ENCODE measurements at places on chromosomes 2 and 18.

- no peak for DNase-seq
Measured at GRCh38 chr2:55992455-55992854, 68.9 kb upstream of the EFEMP1 start.

GRCh38 chr2:19802086-19802841 lies 99.5 kb downstream of the TTC32 start:
- no peak for DNase-seq

GRCh38 chr2:46411245-46411641 lies 68.1 kb upstream of the TMEM247 start:
- DNase-seq, result no peak

DNA sequence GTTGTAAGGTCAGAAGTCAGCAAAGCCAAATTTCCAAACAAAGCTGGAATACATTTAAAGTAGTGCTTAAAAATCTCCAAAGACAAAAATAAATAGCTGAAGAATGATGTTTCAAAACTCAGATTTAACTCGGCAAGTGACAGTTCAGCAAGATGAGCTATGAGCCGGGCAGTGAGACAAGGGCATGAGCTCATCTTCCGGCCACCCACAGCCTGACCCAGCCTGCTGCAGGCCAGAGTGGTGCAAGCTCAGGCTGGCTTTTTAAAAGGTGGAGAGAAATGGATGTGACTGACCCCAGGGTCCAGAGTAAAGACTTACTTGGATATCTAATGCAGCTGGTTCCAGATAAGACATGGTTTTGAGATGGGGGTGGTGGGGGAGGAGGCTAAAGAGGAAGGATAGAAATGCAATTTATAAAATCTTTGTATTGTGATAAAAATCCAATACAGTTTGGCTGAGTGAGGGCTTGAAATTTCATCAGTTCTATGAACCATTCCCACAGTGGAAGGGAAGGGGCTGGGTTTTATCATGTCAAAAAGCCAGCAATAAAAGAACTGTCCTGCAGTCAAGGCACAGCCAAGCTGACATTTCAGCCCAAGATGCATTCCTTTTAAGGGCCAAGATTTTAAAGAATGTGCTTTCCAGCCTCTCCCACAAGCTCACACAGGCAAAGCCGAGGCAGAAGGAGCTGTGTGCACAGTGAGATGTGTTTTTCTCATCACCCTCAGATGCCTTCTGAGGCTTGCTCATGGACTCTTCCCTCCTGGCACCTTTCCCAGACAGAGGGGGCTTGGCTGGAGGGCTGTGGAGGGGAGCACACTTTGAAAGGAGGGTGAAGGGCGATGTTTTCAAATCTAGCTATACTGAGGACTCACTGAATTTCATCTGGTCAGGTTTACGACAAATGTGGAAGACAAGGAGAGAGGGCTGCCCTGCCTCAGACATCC lies 97.9 kb upstream of the KLHL29 start:
- DNase-seq, result no peak

GRCh38 chr2:150873396-150873772 lies 385.9 kb upstream of the RND3 start:
- DNase-seq, result no peak

DNA sequence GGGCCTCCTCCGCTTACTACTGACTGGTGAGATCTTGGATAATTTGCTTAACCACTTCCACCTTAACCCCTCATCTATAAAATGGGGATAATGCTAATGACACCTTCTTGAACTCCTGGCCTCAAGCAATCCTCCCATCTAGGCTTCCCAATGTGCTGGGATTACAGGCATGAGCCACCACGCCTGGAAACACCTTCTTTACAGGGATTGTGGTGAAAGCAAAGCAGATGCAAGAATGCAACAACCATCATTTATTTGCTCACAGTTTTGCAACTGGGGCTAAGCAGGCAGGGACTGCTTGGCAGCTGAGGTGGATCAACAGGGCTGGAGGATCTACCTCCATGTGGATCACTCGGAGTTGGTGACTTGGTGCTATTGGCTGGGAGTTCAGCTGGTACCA lies 76.2 kb upstream of the ZNF532 start:
- no peak for DNase-seq

DNA sequence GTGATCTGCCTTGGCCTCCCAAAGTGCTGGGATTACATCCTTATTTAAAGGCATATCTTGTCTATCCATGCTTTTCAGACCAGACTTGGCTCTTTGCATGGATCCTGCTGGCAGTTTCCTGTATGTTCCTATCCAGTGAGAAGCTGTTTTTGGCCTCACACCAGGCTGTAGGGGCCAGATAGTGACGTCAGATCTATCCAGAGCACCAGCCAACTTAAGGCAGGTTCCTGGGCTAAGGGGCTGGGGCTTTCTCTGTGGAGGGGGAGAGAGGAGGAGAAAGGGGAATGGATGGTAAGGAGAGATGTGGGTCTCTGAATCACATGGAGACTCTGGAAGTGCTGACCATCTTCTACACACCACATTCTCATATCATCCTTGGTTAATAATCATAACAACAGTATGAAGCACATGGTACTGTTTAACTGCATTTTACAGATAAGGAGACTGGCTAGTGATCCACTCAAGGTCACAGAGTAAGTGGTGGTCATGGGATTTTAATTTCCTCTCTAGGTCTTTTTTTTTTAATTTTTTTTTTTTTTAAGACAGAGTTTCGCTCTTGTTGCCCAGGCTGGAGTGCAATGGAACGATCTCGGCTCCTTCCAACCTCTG lies 2.0 kb upstream of the FAM117B start:
- no peak for DNase-seq

DNA sequence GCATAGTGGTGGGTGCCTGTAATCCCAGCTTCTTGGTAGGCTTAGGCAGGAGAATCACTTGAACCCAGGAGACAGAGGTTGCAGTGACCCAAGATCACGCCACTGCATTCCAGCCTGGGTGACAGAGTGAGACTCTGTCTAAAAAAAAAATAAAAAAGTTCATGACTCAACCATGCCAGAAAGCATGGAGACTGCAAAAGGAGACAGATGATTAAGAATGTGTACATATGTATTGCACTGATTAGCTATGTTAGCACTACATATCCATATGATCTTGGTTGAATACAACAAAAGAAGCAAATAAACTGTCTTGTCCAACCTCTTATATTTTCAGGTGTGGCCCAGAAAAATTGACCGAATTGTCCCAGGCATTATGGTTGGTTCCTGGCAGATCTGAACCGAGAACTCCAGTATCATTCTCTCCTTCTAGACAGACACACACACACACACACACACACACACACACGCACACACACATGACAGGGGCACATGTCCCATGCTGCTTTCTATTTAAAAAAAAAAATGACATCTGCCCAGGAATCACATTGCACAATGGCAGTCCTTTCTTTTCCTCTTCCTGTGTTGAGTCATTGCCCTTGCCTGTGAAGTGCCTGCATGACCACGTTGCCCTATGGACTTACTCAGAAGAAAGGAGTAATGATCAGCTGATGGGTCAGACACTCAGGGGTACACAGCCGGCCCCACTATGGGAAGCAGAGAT lies 65.6 kb downstream of the MYCN start:
- no peak for DNase-seq

GRCh38 chr2:885230-886071 lies 65.2 kb upstream of the SNTG2 start:
- DNase-seq, result no peak

DNA sequence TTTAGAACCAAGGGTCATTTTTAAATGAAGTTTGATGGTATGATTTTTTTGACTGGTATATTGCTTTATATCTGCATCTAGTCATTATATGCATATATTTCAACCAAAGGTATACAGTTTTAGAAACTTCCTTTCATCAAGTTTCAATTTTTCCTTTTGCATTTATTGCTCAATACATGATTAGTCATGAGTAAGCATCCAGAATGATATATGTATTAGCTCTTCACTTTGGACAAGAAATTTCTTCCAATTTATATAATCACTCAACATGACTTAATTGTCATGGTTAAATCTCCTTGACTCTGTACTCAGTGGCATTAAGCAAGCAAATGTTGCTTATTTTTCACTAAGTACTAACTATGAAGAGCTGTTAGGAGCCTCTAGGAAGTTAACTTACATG lies 123.6 kb downstream of the PLCL1 start:
- no peak for DNase-seq

DNA sequence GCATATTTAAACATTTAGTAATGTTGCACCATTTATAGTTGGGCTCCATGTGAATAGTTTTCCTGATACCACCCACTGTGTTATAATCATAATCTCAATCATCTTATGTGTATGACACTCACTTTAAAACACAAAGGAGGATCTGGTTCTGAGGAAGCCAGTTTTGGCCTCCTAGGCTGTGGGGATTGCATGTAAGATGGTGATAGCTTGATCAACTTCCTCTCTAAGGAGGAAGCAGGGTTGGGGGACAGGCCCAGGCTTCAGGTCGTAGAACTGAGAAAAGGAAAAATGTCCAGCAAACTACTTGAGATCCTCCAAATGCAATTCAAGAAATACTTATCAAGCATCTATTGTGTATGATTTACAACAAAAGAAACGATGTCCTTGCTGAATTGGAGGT lies 4.9 kb upstream of the PPM1B start:
- DNase-seq, result no peak

DNA sequence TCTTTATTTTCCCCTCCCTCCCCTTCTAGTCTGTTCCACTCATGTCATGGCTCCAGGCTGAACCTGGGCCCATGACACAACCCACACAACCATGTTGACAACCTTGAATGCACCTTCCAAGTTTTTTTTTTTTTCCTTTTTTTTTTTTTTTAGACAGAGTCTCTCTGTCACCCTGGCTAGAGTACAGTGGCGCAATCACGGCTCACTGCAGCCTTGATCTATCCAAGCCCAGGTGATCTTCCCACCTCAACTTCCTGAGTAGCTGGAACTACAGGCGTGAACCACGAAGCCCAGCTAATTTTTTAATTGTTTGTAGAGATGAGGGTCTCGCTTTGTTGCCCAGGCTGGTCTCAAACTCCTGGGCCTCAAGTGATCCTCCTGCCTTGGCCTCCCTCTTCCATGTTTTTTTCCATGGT lies 21.9 kb upstream of the ROCK2 start:
- no peak for DNase-seq

GRCh38 chr18:3508576-3509549 lies 58.9 kb downstream of the TGIF1 start:
- DNase-seq, result no peak

DNA sequence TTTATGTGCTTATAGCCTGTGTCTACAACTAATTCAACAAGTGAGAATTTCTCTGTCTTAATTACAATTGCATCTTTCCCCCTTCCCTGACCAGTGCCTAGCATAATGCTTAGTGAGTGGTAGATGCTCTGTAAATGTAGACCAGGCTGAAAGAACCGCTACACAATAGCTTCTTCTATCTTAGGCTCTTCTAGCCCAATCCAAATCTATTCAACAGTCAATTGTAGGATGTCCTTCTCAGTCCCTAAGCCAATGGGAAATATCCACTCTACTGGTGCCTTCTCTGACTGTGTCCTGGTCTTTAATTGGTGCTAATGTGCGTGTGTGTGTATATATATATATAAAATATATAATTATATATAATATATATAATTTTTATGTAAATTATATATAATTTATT lies 34.1 kb upstream of the GCC2 start:
- no peak for DNase-seq

- peak; percentile 19 for DNase-seq
Measured at GRCh38 chr2:71452565-71452964, 796 bp upstream of the DYSF start.

GRCh38 chr2:223648755-223649154 lies 46.6 kb upstream of the SCG2 start:
- DNase-seq, result no peak

GRCh38 chr2:180728928-180729559 lies 251.4 kb upstream of the UBE2E3 start:
- DNase-seq, result no peak

DNA sequence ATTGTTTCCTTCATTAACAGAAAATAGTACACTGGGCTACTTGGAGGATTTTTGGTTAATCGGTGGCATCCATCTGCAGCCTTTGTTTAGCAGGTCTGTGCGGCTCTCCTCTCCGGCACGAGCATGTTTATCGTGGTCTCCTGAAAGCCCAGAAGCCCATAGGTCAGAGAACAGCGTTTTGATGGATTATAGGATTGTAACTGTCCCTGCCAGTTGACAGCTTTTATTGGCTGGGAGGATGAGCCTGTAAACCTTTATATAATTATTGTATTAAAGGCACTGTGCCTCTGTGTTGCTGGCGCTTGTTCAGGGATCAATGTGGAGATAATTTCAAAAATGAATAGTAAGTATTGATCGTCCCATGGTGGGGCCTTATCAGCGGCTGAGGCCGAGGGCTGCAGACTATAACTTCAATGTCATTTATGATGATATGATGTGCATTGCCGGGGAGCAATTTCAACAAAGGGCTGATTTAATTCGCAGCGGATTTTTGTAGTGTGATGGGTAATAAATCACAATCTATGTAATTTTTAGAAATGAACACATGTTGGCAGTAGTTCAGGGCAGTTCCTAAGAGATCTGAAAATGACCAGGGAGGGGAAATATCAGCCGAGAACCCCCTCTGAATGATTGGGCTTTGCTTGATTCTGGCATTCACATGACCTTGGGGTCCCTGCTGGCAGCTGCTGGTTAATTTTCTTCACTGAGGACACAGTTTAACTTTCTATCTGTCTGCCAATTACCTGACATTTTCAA lies 736.1 kb downstream of the GALR1 start:
- no peak for DNase-seq

DNA sequence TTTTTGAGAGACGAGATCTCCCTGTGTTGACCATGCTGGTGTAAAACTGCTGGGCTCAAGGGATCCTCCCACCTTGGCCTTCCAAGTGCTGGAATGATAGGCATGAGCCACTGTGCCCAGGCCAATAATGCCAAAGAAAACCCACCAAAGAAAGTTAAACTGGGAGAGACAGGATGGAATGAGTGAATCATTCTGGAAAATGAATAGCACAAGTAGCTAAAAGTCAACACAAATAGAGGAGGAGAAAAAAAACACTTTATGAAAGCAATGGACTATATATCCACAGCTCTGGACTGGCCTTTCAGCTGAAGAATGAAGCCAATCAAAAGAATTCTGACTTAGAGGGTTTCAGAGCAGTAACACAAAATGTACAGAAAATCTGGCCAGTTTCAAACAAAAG lies 23.9 kb downstream of the IAH1 start:
- no peak for DNase-seq

DNA sequence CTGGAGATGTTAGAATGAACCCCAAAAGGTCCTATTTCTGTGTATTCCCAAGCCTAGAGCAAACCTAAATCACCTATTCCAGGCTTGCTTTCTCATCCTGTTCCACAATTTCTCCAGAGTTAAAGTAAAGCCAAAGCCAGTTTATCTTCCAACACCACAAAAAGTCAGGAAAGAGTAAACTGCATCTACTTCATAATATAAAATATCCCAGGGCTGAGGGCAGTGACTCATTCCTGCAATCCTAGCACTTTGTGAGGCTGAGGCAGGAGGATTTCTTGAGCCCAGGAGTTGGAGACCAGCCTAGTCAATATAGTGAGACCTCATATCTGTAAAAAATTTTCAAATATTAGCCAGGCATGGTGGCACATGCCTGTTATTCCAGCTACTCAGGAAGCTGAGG lies 241.4 kb downstream of the CDH20 start:
- no peak for DNase-seq

- no peak for DNase-seq
Measured at GRCh38 chr2:78980152-78980465, 45.4 kb upstream of the REG3G start.

All from T-helper 1 cell (primary cell).